ENCODE measurements at places on chromosomes 3 and 15.
A peak's percentile ranks its signal among the peaks of the same experiment; 100 is the strongest.

DNA sequence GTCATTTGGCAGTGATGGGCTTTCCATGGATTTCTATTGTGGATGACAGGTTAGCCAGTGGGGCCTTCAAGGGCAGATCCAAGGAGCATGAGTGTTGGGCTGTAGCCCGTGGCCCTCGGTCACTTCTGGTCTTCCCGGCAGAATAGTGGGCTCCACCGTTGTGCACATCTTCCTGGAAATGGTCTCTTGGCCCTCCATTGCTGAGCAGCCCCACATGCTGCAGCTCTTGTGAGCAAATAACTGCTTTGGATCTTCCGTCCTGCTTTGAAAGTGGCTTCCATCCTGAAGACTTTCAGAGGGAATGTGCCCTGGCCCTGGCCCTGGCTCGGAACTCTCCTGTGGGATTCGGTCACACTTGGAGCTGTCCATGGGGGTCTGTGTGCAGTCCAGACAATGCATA, 102.8 kb downstream of the SNRPN start:
- DNase-seq, result no peak

DNA sequence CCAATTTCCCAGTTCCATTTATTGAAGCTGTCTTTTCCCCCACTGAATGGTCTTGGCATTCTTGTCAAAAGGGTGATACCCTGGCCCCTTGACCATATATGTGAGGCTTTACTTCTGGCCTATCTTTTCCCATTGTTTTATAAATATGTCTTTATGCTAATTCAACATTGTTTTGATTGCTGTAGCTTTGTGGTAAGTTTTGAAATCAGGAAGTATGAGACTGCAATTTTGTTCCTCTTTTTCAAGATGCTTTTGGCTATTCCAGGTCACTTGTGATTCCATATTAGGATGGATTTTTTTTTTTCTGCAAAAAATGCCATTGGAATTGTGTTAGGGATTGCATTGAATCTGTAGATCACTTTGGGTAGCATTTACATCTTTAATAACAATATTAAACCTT, 141.2 kb upstream of the MANF start:
- DNase-seq, result no peak

GRCh38 chr15:64597477-64597822, 137.1 kb downstream of the ZNF609 start:
- no peak for DNase-seq

GRCh38 chr3:27533718-27534573, 49.8 kb upstream of the SLC4A7 start:
- peak; percentile 53 for DNase-seq

DNA sequence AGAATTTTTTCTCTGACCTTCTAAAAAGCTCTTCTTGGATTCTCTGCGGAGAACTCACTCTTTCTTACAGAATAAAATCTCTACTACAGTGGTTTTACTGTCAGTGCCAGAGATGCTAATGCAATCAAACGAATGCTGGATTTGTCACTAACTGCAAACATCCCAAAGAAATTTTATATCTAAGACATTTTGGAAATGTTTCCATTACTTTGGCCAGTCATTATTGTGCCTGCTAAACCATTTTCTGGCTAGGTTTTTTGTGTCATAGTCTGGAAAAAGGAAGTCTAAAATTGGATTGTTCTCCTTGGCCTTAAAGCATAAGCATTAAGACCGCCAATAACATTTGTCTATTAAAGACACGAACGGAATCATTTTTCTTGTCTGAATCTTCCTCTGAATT, 54.0 kb downstream of the PLOD2 start:
- no peak for DNase-seq

- DNase-seq, result no peak
Observed at GRCh38 chr15:60804551-60804950, 325.6 kb upstream of the ICE2 start.

GRCh38 chr15:80970018-80970657, 19.5 kb downstream of the MESD start:
- peak; percentile 56 for DNase-seq

- no peak for DNase-seq
Observed at GRCh38 chr15:99718421-99718820, 14.8 kb downstream of the LYSMD4 start.

DNA sequence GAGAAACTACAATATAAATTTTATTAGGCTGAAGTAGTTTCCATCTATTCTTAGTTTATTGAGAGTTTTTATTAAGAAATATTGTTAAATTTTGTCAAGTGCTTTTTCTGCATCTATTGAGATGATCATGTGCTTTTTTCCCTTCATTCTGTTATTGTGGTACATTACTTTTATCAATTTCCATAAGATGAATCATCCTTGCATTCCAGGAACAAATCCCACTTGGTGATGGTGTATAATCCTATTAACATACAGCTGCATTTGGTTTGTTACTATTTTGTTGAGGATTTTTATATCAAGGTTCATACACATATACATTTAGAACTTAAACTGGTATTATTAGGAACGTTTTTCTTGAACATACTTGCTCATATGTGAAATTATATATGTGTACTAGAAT, 199.8 kb downstream of the TBC1D5 start:
- no peak for DNase-seq

DNA sequence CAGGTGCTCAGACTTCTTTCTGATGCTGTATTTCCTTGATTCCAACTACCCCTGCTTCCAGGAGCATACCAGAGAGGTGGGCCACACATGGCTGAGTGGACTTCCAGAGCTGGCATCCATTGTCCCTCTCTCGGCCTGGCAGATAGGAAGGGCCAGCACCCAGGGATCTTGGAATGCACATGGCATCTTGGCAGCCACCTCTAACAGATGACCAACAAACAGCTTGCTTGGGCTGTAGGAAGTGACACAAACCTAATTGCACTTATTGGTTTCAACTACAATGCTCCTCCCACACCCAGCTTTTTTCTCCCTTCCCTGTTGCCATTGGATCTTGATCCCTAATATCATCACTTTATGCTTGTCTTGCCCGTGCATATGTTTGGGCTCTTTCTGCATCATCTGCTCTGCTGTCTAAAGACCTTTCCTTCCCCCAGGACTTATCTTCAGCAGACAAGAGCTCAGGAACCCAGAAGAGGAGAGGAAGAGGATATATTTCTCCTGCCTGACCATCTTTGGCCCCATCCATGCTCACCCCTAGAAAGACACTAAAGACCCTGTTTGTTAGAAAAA, 294.6 kb downstream of the NTRK3 start:
- no peak for DNase-seq

- DNase-seq, result no peak
Observed at GRCh38 chr15:91845720-91846119, 7.8 kb upstream of the SLCO3A1 start.

- DNase-seq, result no peak
Observed at GRCh38 chr3:29438580-29438979, 157.7 kb downstream of the RBMS3 start.

- DNase-seq, result no peak
Observed at GRCh38 chr3:192931825-192932224, 14.2 kb upstream of the MB21D2 start.

- DNase-seq, result no peak
Observed at GRCh38 chr3:169052465-169053302, 610.8 kb downstream of the MECOM start.

GRCh38 chr3:113783980-113784379, 37.1 kb downstream of the ATP6V1A start:
- DNase-seq, result no peak

DNA sequence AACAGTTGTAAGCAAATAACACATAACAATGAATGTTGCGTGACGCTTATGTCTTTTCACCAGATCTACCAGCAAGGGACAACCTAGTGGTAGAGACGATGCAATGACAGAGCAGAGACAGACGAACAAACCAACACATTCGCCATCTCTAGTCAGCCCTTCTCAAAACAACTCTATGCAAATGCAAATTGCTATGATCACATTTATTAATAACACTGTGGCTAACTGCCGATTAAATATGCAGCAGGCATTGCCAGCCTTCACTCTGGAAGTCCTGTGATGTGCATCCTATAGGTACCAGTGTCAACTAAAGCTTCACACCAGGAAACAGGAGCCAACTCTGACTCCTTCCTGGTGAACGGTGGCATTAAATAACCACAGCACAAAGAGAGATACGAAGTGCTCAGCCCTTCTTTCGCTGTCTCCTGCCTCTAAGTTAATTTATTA, 94.2 kb downstream of the FOXP1 start:
- DNase-seq, result no peak

DNA sequence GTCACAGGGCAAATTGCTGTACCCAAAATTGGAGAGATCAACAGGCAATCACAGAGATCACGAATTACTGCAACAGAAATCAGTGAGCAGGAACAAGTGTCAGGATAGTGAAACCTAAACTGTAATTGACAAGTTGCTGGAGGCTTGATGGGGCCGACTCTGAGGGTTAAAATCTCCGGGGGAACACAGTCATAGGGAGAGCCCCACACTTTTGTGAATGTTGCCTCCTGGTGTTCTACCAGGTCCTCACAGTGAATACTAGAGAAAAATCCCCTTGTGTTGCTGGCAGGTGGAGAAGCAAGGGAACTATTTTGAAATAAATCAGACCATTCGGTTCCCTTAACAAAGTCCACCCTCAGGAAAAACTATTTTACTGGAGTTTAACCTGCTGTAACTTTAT, 697.5 kb upstream of the CBLB start:
- peak; percentile 9 for DNase-seq

DNA sequence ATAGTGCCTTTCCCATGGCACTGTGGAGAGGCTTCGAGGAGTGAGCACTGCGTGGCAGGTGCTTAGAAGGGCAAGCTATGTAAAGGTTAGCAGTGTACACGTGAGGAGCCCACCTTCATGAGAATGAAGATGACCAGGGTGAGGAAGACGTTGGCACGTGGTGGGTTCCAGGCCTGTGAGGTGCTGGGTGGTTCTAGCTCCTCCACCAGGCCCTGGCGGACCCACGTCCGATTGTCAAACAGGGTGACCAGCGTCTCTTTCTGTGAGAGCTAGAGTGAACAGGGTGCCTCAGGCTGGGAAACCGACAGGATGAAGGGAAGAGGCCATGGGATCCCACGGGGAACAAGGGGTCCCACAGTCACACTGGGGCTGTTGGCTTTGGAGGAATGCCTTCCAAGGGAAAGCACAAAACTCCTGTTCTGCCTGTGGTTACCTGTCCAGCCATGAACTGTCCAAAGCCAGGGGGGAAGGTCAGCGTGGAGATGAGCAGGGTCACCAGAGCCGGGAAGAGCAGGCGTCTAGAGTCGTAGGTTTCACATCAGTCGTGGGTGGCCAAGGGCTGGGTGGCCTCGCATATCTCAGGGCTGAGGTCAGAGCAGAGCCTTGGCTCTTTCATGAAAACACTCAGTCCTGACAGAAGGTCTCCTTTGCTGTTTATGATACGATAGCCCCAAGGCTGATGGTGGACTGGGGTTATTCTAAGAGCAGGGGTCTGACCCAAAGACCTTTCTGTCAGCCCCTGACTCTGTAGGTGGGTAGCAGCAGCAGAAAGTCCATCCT, 6.0 kb downstream of the CLCN2 start:
- no peak for DNase-seq

- peak; percentile 1 for DNase-seq
Observed at GRCh38 chr3:105906836-105907235, 38.0 kb upstream of the CBLB start.

DNA sequence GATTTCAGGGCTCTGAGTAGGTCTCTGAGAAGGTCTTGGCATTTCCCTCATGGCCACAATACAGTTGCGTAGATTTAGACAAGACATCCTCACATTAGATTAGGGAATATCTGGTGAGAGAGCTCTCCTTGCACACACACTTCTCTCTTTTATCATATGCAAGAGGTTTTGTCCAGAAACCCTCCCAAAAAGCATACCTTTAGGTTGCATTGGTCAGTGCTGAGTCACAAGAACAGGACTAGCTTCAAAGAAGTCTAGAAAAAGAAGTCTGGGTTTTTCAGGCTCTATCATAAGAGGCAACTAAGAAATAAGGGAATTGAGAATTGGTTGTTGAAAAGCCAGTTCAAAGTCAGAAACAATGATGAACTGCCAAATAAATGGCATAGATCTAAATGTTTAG, 40.1 kb upstream of the MITF start:
- no peak for DNase-seq

DNA sequence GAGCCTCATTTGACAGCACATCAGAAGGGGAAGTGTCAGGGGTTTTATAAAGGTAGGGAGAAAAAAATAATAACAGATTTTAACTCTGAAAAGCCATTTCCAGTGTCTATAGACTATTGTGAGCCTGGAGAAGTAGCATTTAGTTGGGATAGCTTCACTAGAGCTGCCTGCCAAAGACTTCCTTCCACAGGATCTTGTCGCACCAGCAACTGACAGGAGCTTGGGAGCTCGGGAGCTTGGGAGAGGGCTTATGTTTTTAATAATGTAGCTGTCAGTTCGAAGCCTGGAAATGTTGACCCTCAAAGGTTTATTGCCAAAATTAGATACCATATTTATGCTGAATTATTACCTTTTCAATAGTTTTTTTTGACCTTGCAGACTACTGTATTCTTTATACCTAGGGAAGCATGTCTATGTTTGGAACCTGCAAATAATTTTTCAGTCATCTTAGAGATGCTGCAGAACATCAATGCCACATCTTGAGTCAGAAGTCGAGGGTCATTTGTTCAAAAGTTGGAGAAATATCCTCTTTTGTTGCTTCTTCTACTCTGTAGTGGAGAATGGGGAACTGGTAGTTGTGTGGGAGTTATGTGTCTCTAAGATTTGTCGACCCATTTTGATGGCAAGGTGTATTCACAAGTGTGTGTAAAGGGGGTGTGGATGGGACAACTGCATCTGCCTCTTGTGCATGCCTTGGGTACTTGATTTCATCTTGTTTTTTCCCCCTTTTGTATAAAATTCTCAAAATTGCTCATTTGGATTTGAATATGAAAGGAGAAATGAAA, 41.7 kb downstream of the ARPP21 start:
- no peak for DNase-seq

DNA sequence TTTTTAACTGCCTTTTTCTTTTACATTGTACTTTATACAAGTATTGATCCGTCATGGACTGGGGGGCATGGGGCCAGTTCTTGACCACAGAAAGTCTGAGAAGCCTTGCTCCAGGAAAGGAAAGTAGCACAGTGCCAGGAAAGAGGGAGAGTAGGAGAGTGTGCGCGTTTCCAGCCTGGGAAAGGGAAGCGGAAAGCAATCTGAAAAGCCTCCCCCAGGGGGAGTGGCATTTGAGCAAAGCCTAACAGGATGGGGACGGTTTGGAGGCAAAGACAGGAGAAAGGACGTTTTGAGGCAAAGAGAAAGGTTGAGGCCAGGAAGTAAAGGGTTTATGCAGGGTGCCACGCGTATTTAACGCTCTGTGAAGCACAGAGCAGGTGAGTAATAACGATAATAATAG, 116.9 kb downstream of the RORA start:
- peak; percentile 80 for DNase-seq
